ENCODE measurements at places on chromosomes 1 and 21. TPM values are rescaled to one million over a fixed set of nuclear protein-coding genes. Genes with fewer than 3 reads are reported as not detected.

DNA sequence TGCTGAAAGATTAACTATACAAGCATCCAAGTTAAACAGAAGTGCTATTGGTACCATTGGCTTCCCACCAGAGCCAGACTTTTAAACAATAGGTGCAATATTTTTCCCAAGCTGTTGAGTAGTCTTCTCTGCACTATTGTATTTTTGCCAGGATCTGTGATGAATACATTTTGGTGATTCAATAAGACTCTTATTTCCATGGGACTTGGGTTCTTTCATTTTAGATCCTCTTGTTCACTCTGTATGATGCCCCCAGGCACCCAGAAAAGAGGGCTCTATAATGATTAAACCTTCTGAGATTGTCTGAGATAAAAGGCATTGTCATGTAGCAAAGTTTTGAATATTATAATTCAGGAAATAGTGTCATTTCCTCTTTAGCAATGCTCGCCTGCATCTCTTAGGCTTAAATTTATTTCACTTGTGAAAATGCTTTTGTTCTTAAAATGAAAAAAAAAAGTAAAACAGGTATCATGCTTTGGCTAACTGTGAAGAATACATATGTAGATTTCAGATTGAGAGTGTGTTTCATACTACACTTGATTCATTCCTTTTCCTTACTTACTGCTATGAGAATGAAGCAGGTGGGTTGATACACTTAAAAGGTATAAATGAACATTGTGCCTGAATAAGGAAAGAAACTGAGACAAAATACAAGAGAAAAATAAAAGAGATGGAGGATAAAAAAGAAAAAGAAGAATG lies 275.0 kb downstream of the HMCN1 start:
- DNase-seq: peak; percentile 81

GRCh38 chr1:162696286-162696862 lies 64.1 kb downstream of the DDR2 start:
- DNase-seq: peak; percentile 87

DNA sequence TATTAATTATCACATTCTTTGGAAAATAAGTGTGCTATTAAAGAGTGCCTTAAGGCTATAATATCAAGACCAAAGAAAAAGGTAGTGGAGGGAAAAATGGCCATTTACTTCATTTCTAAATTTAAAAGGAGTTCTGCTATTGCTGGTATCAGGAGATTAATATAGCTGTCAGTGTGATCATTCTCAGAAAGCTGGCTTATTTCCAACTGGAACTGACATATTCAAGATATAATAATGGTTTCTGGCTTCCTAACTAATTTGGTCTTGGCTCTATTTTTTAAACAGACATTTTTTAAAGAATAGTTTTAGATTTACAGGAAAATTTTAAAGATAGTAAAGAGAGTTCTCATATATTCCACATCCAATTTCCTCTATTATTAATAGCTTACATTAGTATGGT lies 42.0 kb downstream of the ZC3H11B start:
- DNase-seq: no peak

DNA sequence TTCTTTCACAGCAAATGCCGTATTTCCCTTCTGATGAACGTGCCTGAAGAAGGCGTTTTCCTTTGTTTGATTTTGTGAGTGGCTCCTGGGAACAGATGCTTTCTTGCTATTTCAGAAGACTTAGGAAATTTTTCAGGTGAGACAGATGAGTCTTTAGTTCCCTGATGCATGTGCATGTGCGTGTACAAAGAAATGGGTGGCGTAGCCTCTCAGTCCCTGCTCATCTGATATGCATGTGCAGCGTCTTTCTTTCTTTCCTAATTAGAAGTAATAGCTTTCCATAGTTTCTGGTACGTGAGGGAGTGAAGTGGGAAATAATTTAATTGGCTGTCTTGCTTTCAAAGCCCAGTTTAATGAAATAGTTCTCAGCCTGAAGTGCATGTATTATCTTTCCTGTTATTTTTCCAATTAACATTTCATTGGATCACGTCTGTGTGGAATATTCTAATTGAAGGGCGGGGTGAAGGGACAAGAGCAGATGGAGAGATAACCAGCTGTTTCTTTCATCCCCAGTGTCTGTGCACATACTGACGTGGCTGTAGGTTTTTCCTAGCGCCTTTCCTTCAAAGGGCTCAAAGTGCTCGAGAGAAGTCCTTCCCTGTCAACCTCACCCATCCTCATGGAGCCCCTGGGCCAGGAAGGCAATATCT lies 104.3 kb downstream of the FAM78B start:
- no peak for DNase-seq

- peak; percentile 20 for DNase-seq
Measured at GRCh38 chr1:78255383-78255782, 209.6 kb downstream of the GIPC2 start.

GRCh38 chr1:237492359-237492758 lies 398.4 kb downstream of the ZP4 start:
- DNase-seq: no peak

DNA sequence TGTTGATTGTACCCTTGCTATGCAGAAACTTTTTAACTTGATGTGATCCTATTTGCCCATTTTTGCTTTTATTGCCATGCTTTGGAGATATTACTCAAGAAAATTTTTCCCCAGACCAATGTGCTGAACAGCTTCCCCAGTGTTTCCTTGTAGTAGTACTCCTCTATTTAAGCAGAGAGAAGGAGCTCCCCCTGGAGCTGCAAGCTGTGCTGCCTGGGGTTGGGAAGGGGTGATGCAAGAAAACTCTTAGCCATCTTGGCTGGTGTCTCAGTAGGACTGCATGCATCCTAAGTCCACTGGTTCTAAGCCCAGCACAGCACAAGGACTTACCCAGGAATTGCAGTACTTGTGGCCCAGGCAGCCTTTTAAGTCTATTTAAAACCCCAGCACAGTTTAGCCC lies 121.6 kb downstream of the NTMT2 start:
- no peak for DNase-seq

- DNase-seq: peak; percentile 98
Measured at GRCh38 chr1:45802343-45803298, 791 bp upstream of the MAST2 start.

DNA sequence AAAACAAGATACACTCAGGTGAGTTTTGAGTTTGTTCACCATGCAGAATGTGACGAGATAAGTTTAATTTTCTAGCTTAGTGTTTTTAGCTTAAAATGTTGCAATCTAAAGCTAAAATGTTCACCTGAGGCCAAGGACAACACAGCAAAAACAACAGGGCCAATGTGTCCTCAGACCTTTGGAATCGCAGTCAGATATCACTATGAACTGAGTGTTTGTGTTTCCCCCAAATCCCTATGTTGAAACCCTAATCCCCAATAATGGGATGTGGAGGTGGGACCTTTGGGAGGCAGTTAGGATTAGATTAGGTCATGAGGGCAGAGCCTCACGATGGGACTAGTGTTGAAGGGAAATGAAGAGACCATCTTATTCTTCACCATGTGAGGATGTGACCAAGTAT lies 144.4 kb downstream of the GABPA start:
- DNase-seq: no peak

GRCh38 chr1:242002072-242002471 lies 3.2 kb upstream of the MAP1LC3C start:
- DNase-seq: peak; percentile 26

GRCh38 chr1:3762151-3762872 lies 10.1 kb downstream of the CCDC27 start:
- no peak for DNase-seq

DNA sequence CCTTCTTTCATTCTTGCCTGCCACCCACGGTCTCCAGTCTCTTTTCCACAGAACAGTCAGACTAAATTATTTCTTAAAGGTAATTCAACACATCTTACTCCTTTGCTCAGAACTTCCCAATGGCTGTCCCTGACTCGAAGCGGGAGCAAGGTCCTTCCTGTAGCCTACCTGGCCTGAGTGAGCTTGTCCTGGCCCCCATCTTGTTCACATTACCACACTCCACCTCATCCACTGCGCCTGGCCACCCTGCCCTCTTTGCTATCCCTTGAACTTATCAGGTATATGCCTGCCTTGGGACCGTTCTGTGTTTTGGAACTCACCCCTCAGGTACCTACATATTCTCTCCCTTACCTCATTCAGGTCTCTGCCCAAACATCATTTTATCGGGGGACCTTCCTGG lies 13.3 kb upstream of the GLIS1 start:
- no peak for DNase-seq

Gene RBM8A
- total RNA-seq: 177 TPM

Gene FAM3B
- not detected for total RNA-seq

Gene STIL
- 8.8 TPM for total RNA-seq

Gene PARS2
- total RNA-seq: 4.8 TPM

Gene TRIM62
- total RNA-seq: 10.8 TPM

Gene THEM5
- not detected for total RNA-seq

Gene OXCT2
- 0.36 TPM for total RNA-seq

Gene CGN
- 8.8 TPM for total RNA-seq

Gene CLCNKA
- total RNA-seq: 0.16 TPM

Gene LCA5L
- 2.0 TPM for total RNA-seq
